ENCODE measurements at places on chromosomes 2 and 18.

DNA sequence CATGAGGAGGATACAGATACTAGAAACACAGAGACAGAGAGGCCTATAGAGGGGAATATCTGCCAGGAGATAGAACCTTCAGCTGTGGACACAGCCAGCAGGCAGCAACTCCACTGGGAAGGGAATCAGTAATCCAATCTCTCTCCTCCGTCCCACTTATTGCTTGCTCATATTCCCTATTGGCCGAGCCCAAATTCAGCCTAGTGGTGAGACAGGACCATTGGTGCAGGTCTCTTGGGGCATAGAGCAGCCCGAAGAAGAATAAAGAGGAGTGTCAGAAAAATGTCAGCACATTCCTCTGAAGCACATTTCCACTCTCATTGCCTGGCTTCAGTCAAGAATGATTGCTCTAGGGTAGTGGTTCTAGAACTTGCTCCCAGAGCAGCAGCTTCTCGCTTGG, 1091.5 kb upstream of the GYPC start:
- no peaks in the 10 kb centered on the region for H3K36me3 ChIP-seq
- no peak for DNase-seq
- H3K4me1 ChIP-seq = no peaks in the 10 kb centered on the region
- H3K27me3 ChIP-seq = no peaks in the 10 kb centered on the region
- no peak overlapping the region for H3K27ac ChIP-seq

GRCh38 chr2:8607606-8608005, 74.2 kb upstream of the ID2 start:
- H3K4me3 ChIP-seq = no peak overlapping the region
- peak overlapping the region; percentile 69 for H3K27ac ChIP-seq
- H3K36me3 ChIP-seq = no peaks in the 10 kb centered on the region
- H3K4me1 ChIP-seq = peaks cover 91% of the 10 kb centered on the region

GRCh38 chr18:22098563-22098989, 70.8 kb upstream of the GATA6 start:
- no peak for DNase-seq
- no peak overlapping the region for H3K4me3 ChIP-seq
- no peaks in the 10 kb centered on the region for H3K36me3 ChIP-seq
- H3K4me1 ChIP-seq = peaks cover 40% of the 10 kb centered on the region
- H3K27ac ChIP-seq = no peak overlapping the region

DNA sequence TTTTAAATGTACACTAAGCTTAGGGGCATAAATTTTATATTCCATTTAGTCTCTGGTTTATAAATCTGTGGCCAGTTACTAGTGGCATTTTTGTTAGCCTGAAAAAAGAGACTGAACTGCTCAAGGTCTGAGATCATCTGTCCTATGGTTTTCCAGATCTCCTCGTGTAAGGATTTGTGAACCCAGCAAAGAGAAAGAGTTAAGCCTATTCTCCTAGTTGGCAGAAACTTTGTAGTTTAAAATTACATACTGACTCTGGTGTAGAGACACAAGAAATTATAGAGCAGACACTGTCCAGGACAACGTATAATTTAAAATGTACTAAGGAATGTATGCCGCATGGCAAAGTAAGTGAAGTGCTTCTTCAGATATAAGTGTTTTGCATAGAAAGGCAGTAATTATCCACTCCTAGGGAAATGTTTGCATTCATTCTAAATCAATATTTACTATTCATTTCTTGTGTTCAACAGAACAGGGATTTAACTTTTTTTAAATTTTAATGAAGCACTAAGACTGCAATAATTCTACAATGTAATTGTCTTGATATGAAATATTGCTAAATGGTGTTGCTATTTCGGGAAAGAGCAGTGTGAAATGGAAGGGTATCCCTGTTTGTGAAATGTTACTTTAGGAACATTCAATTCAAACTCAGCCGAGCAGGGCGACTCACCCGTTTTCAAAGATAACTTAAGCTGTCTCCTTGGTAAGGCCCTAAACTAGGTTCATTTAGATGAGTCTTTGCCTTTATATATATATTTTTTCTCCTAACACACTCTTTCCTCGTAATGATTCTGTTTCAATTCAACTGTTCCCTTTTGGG, 508.4 kb upstream of the ZEB2 start:
- no peak overlapping the region for H3K27ac ChIP-seq
- H3K27me3 ChIP-seq = no peaks in the 10 kb centered on the region

- no peaks in the 10 kb centered on the region for H3K27me3 ChIP-seq
- DNase-seq = no peak
- no peaks in the 10 kb centered on the region for H3K4me1 ChIP-seq
- H3K27ac ChIP-seq = no peak within 1 kb of the TSS
These were observed at the start of gene WIPF1 for GRCh38 chr2:174597345-174598047. TSS of gene WIPF1 (minus strand) at chr2:174597804. CDS start at chr2:174585573, 12,231 bp downstream.

- DNase-seq = no peak
- H3K36me3 ChIP-seq = no peaks in the 10 kb centered on the region
- H3K4me1 ChIP-seq = peaks cover 46% of the 10 kb centered on the region
- no peaks in the 10 kb centered on the region for H3K27me3 ChIP-seq
- H3K4me3 ChIP-seq = no peak overlapping the region
These were observed 23.5 kb upstream of the ITGB6 start for GRCh38 chr2:160223560-160223959.

DNA sequence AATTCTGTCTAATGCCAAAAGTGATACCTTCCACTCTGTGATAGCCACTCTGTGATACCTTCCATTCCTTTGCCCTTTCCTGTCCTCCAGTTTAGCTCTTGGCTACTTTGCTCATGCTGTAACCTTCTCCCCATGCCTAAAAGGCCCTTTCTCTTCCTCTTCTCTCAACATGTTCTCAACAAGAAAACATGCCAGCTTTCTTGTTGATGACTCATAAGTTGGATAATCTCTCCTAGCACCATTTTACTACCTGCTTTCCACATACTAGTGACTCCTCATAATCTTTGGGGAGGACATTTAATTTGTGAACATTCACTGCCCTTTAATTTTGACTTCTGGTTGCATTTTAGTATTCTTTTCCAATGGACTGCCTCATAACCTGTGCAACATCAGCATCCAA, 55.9 kb upstream of the NT5C1B start:
- no peaks in the 10 kb centered on the region for H3K4me1 ChIP-seq
- no peaks in the 10 kb centered on the region for H3K27me3 ChIP-seq
- H3K27ac ChIP-seq = no peak overlapping the region
- no peak for DNase-seq

- no peaks in the 10 kb centered on the region for H3K36me3 ChIP-seq
- H3K4me1 ChIP-seq = peaks cover 3% of the 10 kb centered on the region
- no peak overlapping the region for H3K4me3 ChIP-seq
- no peaks in the 10 kb centered on the region for H3K27me3 ChIP-seq
- no peak overlapping the region for H3K27ac ChIP-seq
These were observed 14.7 kb downstream of the GAREM2 start for GRCh38 chr2:26187537-26188104.

- no peak for DNase-seq
- H3K36me3 ChIP-seq = no peaks in the 10 kb centered on the region
- H3K27me3 ChIP-seq = no peaks in the 10 kb centered on the region
- no peak overlapping the region for H3K4me3 ChIP-seq
- no peaks in the 10 kb centered on the region for H3K4me1 ChIP-seq
These were observed 33.5 kb downstream of the LOXHD1 start for GRCh38 chr18:46623541-46623940.

- H3K36me3 ChIP-seq = no peaks in the 10 kb centered on the region
- no peaks in the 10 kb centered on the region for H3K27me3 ChIP-seq
- H3K27ac ChIP-seq = no peak overlapping the region
- H3K4me3 ChIP-seq = no peak overlapping the region
- no peak for DNase-seq
These were observed 198.3 kb downstream of the LDLRAD4 start for GRCh38 chr18:13416848-13417247.

- H3K36me3 ChIP-seq = no peaks in the 10 kb centered on the region
- H3K4me1 ChIP-seq = no peaks in the 10 kb centered on the region
- no peak for DNase-seq
- no peak overlapping the region for H3K27ac ChIP-seq
These were observed 274.8 kb upstream of the SLC39A10 start for GRCh38 chr2:195382186-195382585.

DNA sequence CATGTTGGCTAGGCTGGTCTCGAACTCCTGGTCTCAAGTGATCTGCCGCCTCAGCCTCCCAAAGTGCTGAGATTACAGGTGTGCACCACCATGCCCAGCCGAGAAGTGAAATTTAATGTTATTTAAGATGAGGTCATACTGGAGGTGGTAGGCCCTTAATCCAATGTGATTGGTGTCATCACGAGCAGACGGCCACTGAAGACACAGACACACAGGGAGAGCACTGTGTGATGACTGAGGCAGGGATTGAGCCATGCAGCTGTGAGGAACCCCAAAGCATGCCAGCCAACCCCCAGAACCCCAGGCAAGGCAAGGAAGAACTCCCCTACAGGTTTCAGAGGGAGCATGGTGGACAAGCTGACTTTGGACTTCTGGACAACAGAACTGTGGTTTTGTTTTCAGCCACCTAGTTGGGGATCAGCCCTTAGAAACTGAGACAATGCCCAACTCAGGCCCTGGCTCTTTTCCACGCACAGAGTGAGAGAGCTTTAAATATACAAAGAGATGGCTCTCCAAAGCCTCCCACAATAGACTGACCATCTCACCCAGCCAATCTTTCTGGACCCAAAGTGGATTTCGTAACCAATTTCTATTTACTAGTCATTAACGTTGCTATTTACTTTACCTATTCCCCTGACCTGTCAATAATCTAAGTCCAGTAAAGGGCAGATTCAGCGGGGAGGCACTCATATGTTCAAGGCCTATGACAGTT, 34.2 kb downstream of the TBC1D8 start:
- DNase-seq = peak; percentile 62
- H3K36me3 ChIP-seq = no peaks in the 10 kb centered on the region
- H3K4me3 ChIP-seq = no peak overlapping the region
- peaks cover 46% of the 10 kb centered on the region for H3K4me1 ChIP-seq
- no peak overlapping the region for H3K27ac ChIP-seq

DNA sequence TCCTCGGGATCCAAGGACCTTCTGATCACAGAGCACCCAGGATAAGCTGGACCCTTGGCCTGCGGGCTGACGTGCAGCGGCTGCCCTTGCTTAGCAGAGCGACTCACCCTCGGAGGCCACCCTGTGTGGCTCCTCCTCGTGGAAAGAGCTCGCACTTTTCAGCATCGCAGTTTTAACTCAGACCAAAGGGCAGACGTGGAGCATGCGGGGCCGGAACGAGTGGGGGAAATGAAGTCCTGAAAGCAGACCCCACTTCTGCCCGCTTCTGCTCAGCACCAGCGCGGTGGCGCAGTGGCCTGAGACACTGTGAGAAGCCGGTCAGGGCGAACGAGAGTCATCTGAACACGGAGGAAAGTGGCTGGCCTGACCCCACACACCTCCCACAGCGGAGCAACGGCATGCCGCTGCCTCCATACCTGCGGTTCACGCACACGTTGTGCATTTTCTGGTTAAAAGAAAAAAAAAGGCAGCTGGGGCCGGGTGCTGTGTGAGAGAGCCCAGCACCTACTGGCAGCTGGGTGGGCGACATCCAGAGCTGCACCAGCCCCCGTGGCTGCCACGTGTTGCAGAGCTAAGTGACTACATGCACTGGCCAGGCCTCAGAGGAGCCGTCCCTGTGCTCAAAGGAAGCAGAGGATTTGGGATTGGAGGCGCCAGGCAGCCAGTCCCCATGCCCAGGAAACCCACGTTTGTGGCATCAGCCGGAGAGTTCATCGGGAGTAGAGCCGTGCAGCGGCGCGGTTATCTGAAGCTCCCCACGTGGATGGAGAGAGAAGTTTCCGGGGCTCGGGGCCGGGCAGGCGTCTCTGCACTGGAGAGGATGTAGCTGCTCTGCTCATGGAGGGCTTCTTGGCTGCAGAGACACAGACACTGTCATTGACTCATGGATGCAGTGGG, 89.7 kb downstream of the USP40 start:
- no peaks in the 10 kb centered on the region for H3K4me1 ChIP-seq
- no peak overlapping the region for H3K4me3 ChIP-seq
- no peak overlapping the region for H3K27ac ChIP-seq
- DNase-seq = no peak

GRCh38 chr18:11368020-11368419, 218.7 kb upstream of the PIEZO2 start:
- no peaks in the 10 kb centered on the region for H3K27me3 ChIP-seq
- no peaks in the 10 kb centered on the region for H3K4me1 ChIP-seq
- no peak for DNase-seq
- no peaks in the 10 kb centered on the region for H3K36me3 ChIP-seq
- H3K27ac ChIP-seq = no peak overlapping the region

DNA sequence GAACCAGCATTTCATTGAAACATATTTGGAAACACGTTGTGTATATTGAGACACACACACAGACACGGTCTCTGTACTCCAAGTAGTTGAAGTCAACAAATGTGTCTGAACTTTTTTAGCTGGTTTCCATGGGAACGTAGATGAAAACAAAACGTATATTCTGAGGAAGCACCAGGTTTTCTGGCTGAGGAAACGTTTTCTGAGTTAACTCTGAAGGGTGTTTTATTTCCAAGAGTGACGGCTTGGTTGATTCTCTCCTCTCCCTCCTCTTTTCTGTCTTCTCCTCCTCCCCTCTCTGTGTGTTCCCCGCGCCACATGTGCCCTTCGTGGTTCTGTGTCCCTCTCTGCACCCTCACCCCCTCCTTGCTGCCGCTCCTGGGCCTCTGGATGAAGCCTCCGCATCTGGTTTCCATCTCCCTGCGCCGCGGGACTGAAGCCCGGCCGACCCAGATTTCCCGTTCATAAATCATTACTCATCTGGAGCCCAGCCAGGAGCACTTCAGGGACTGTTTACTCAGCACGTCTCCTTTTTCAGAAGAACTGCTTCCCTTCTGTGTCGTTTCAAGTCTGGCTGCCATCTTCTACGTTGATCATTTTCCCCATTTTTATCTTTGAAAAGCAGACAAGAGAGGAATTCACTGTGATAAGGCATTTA, 122.7 kb downstream of the COL6A3 start:
- no peaks in the 10 kb centered on the region for H3K36me3 ChIP-seq
- peak overlapping the region; percentile 31 for H3K27ac ChIP-seq
- no peaks in the 10 kb centered on the region for H3K27me3 ChIP-seq
- peak; percentile 52 for DNase-seq

DNA sequence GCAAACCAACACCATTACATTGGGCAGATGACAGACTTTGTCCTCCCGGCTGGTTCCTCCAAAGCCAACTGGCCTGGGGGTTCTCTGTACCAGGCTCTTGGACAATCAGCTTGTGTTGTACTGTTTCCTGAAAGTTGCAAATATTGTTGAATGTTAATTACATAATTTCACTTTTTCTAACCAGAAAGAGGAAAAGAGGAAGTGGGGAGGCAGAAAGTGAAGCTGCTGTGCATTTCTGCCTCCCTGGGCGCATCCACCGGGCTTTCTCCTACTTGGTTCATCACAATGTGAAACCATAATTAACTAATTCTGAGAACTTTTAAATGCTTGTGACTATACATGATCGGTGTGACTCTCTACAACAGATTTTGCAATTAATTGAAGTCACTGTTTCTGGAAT, 10.1 kb downstream of the TWIST2 start:
- DNase-seq = no peak
- H3K36me3 ChIP-seq = no peaks in the 10 kb centered on the region
- H3K27ac ChIP-seq = no peak overlapping the region
- H3K27me3 ChIP-seq = no peaks in the 10 kb centered on the region
- H3K4me1 ChIP-seq = no peaks in the 10 kb centered on the region
- H3K4me3 ChIP-seq = no peak overlapping the region

DNA sequence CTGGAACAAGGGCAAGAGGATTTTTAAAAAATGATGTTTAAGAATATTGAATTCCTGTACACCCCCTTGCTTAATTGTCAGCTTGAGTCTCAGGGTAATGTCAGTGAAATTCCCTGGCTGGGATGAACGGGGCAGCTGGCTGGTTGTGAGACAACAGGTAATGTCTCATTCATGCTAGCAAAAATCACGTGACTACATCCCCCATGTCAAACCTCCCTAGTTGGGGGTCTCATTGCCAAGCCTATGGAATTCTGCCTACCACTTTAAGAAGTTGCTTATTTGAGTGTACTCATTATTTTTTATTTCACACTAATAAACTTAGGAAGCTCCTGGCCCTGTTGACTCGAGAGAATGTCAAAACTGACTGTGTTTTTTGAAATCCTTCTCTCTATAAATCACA, 218.3 kb downstream of the ICOS start:
- DNase-seq = no peak
- no peaks in the 10 kb centered on the region for H3K27me3 ChIP-seq
- H3K27ac ChIP-seq = no peak overlapping the region
- no peak overlapping the region for H3K4me3 ChIP-seq
